ENCODE measurements at places on chromosomes 7 and 10.

DNA sequence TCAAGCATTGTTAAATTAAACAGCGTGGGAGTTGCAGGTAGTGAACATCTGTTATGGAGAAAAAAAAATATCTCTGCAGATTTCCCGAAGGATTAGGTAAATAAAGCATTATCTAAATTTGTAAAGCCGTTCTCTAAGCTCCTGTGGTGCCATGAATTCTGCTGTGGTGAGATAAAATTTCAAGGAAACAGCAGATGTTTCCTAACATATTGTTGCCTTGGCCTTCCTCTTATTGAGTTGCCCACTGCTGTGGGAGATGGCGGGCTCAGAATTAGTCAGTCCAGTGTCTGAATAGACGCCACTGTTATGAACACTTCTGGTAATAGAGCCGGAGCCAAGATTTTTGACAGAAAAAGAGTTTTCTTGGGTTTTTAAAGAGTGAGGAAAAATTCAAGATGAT, 82.6 kb upstream of the ELMO1 start:
- no peak for DNase-seq

GRCh38 chr10:125782616-125783015, 7.0 kb upstream of the MMP21 start:
- no peak for DNase-seq

DNA sequence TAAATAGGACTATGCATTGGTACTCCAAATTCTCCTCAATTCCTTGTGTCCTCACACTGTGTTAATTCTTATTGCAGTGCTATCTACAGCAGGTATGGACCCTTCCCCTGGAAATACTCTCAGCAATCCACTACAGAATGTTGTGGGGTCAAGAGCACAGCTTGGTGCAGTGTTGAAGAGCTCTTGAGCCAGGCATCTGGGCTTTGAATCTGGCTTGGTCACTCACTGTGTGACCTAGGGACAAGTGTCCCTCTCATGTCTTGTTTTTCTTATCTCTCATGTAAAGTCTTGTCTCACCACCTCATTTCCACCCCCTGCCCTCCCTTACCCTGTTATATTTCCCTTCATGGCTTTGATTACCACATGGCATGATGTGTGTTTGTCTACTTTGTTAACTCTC, 159.4 kb downstream of the RNLS start:
- no peak for DNase-seq

DNA sequence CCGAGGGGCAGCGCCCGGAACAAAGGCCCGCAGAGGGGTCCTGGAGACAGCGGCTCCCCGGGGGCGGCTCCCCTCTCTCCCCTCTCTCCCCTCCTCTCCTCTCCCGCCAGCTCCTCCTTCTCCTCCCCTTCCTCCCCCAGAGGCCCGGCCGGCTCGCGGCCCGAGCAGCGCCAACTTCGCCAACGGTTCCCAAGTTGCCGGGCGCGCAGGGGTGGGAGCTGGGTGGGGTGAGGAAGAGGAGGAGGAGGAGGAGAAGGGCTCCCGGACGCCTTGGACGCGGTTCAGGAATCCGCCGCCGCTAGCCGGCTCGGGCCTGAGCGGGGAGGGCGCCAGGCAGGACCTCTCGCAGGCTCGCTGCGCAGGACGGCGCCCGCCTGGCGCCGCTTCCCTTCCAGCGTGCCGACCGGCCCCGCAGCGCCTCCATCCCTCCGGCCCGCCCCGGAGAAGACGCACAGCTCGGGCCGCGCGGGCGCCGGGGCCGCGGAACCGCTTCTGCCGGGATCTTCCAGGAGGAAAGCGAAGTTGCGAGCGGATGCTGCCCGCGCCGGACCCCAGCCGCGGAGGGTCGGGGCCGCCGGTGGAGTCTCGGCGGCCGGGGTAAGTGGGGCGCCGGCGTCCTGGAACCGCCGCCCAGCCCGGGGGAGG, at the start of gene CHST3:
CHST3 (plus strand) TSS at position 298 of the 645 bp plus-strand sequence. CDS start 41,448 bp downstream, outside the sequence.
- DNase-seq: peak; percentile 71

DNA sequence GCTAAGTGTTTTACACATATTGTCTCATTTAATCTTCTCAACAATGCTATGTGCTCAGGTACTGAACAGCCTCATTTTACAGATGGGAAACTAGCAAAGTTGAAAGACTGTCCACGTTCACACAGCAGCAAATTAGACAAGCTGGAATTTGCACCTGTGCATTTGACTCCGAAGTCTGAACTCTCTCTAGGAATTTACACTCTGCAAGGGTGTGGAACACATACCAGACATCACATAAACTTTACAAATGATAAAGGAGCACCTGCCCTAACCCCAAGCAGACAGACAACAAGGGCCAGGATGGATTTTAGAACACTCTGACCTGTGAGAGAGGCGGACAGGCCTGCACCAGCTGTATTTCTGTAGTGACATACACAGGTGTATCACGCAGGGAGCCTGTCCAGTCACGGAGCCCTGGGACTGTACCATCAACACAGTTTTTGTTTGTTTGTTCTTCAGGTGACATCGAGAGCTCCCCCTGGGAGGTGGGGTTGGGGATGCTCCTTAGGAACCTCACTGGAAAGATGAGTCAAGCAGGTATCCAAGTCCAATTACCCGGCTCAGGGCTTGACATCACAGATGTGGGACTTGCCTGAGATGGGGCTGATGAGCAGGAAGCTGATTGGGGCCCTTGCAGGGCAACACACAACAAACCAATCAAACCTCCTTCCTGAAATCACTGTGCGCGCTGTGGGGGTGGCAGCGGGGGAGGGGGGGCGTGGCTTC, 31.0 kb downstream of the MKI67 start:
- DNase-seq: no peak

DNA sequence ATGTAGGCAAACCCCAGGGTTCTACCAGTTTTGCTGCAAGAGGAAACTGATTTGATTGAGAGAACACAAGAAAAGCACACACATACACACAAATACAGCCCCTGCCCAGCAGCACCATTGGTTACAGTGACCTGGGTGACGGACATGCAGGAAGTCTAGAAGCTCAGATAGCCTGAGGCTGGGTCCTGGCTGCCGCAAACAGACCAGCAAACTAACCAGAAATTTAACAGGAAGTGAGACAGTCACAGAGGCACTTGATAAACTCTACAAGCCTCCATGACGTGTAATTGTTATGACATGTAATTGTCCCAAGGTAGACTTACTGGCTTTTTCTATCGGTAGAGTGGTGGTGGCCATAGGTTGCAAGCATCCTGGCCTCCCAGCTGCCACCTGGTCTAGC, 58.9 kb downstream of the PRKAR2B start:
- DNase-seq: peak; percentile 59

GRCh38 chr7:8444468-8444769, 11.0 kb downstream of the NXPH1 start:
- no peak for DNase-seq

DNA sequence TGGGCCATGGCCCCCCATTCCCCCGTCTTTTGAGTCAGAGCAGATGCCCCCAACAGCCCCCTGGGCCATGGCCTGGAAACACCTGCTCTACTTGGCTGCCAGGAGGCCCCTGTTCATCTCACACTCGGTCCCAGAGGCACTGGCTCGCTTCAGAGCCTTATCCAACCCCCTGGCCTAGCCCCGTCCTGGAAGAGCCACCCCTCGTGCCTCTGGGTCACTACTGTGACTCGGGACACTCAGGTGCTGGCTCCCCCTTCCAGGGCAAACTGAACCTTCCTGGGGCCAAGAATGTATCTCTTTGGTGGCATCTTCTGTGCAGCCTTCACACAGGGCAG, 7.0 kb downstream of the POLR2J start:
- DNase-seq: no peak

DNA sequence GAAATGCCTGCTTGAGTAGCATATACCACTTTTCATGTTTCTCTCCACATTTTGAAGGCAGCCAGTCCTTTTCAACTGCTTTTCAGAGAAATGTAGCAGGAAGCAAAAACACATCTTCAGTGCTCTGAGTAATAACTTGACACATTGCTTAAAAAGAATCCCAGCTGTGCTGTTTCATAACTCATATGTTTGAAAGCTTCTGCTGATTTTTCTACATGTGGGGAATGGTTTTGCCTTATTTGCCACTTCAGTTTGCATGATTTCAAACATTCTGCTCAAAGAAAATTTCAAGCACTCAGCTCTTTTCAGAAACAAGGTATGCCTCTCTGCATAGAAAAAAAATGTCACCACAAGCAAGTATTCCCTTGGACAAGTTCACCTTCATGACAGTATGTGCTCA, 732.8 kb downstream of the POM121L12 start:
- no peak for DNase-seq

DNA sequence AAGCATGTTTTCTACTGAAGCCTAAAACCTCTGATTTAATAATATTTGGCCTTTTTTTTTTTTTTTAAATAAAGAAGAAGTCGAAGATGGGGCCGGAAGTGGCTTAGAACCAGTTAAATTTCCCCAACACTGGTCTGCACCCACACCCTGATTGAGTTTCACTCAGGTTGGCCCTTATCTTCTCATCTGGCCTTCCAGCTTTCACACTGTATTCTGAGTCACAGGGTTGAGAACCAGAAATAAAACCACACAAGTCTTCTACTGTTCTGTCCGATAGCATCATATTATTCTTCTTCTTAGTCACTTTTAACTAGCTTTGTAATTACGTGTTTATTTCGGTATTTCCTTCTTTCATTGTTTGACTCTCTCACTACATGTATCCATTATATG, 9.9 kb downstream of the ZNF365 start:
- peak; percentile 58 for DNase-seq

DNA sequence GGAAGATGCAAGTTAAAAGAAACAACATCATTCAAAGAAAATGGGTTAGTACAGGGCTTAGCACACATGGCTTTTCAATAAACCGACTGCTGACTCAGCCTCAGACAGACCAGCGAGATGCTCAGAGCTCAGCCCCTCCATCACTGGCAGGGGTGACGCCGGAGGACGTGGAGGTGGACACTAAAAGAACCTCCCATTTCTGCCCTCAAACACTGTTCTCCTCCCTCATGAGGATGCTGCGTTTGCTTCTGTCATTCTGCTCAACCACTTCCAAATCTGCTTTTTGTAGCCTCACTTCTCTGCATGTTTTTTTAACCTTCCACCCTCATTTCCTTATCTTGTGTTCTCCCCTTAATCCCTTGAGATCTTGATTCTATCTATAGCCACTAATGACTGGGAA, 15.3 kb downstream of the DENND11 start:
- peak; percentile 23 for DNase-seq

DNA sequence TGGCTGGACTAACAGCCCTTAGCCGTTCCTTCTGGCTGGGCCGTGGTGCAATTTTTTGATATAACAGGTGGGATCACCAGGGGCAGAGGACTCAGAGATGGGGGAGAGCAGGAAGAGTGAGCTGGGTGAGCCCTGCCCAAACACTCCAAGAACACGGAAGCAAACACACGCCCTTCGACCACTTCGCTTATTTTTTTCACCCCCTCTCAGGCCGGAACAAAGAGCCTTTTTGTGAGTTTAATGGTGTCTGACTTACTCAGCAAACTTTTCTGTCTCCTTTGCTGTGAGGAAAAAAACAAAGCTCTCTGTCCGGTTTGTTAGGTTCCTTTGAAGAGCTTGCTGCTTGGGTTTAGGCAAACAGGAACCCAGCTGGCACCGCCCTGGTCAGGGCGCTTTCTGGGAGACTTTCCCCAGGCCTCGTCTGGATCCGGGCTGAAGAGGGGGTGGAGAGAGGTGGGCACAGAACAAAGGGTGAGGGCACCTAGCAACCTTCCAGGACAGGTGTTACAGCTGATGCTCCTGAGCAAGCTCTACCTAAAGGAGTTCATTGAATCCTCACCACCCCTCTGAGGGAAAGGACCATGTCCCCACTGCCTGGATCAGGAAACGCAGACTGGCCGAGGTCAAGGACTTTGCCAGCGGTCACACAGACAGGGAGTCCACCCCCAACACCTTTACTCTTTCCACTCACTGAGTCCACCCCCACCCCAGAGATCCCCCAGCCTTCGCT, 23.3 kb downstream of the CALML3 start:
- no peak for DNase-seq

- no peak for DNase-seq
Measured at GRCh38 chr10:48779077-48779476, 94.4 kb downstream of the WDFY4 start.

- DNase-seq: peak; percentile 67
Measured at GRCh38 chr10:101031796-101032636, 982 bp downstream of the SFXN3 start.

DNA sequence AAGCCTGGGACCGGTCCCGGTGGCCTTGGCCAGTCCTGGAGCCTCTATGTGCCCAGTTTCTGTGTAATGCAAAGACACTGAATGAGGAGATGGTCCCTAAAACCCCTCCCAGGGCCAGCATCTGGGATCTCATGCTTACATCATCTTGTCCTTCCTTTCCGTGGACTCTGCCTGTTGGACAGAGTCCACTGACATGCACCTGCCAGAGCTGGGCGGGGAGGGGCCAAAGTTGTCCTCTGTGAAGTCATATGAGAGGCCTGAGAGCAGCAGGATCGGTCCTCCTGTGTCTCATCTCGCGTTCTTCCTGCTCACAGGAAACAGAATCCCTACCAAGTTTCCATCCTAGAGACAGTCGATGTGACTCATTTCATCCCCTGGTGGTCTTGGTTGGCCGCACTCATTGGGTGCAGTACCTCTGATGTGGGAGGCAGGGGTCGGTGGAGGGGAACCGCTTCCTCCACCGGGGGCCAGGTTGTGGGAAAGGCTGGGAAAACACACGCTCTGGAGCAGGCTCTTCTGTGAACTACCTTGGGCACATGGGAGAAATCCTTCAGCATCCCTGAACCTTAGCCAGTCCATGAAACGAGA, 389.6 kb upstream of the PODXL start:
- no peak for DNase-seq

- no peak for DNase-seq
Measured at GRCh38 chr7:95209276-95209675, 115.1 kb downstream of the PON1 start.

DNA sequence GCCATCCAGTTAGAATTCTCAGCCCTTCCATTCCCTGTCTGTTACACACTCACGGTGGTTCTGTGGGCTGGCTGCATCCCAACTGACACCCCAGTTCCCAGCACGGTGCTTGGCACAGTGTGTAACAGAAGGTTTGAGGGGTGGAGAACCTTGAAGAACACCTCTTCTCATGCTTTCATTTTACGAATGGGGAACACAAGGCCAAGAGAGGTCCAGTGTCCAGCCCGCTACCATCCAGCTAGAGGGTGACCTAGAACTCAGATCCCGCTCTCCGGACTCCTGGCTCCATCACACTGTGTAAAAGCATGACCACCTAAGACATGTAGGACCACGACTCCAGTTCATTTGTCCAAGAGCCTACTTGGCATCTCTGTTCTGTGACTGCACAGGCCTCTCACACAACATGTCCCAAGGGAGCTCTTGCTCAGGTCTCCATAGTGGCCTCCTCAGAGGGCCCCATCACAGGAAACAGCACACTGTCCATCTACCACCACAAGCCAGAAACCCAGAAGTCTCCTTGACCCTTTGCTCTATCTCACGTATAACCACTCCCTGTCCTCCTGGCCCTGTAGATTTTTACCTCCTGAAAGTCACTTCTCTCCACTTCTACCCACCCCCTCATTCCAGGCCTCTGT, 2.8 kb upstream of the CDH23 start:
- no peak for DNase-seq
